ENCODE measurements at places on chromosomes 5 and 9. TPM values are rescaled to one million over a fixed set of nuclear protein-coding genes. Genes with fewer than 3 reads are reported as not detected.

Gene SHB
- total RNA-seq = 39.8 TPM

Gene NDUFS6
- 31.1 TPM for total RNA-seq

Gene SLIT3
- 54.1 TPM for total RNA-seq

Gene NOP16
- total RNA-seq = 18.1 TPM

Gene C9orf153
- total RNA-seq = not detected

Gene OR1J2
- total RNA-seq = not detected

Gene GABRA1
- not detected for total RNA-seq

Gene SLC45A2
- total RNA-seq = 0.22 TPM

Gene SLC1A3
- total RNA-seq = 27.8 TPM

Gene TRPM6
- total RNA-seq = 1.3 TPM

Gene PCDHB5
- 7.5 TPM for total RNA-seq

Gene SV2C
- total RNA-seq = 0.13 TPM

Gene PDCD1LG2
- 2.4 TPM for total RNA-seq

Gene RASEF
- total RNA-seq = 11.9 TPM

Gene SLC24A2
- total RNA-seq = not detected

Gene GNA14
- 10.4 TPM for total RNA-seq

Gene DOLPP1
- 9.1 TPM for total RNA-seq

Gene TMEM252
- 111 TPM for total RNA-seq

Gene INSL4
- total RNA-seq = not detected

Gene LOX
- 9.2 TPM for total RNA-seq

Gene SAXO1
- 0.35 TPM for total RNA-seq

Gene MAMDC4
- 8.1 TPM for total RNA-seq

Gene TSSK1B
- 0.13 TPM for total RNA-seq

Gene EPB41L4B
- 6.5 TPM for total RNA-seq

Gene TXN
- total RNA-seq = 145 TPM

Gene TAS2R1
- total RNA-seq = not detected

Gene LHFPL2
- 12.6 TPM for total RNA-seq

Gene PCA3
- total RNA-seq = not detected
